Activated CD8-positive, alpha-beta memory T cell treated with anti-CD3 and anti-CD28 coated beads, Interleukin-2, amount 50 U/mL, for 4 hours (primary cell): ENCODE measurements at places on chromosomes 5 and 9.

GRCh38 chr5:163807781-163808180 is 302.4 kb downstream of the MAT2B start:
- no peak for DNase-seq

- DNase-seq: no peak
These were observed 153.9 kb downstream of the SMC2 start for GRCh38 chr9:104247899-104248460.

GRCh38 chr5:62354028-62354874 is 48.2 kb downstream of the KIF2A start:
- DNase-seq: no peak

GRCh38 chr5:85000671-85001070 is 616.0 kb upstream of the EDIL3 start:
- DNase-seq: no peak

DNA sequence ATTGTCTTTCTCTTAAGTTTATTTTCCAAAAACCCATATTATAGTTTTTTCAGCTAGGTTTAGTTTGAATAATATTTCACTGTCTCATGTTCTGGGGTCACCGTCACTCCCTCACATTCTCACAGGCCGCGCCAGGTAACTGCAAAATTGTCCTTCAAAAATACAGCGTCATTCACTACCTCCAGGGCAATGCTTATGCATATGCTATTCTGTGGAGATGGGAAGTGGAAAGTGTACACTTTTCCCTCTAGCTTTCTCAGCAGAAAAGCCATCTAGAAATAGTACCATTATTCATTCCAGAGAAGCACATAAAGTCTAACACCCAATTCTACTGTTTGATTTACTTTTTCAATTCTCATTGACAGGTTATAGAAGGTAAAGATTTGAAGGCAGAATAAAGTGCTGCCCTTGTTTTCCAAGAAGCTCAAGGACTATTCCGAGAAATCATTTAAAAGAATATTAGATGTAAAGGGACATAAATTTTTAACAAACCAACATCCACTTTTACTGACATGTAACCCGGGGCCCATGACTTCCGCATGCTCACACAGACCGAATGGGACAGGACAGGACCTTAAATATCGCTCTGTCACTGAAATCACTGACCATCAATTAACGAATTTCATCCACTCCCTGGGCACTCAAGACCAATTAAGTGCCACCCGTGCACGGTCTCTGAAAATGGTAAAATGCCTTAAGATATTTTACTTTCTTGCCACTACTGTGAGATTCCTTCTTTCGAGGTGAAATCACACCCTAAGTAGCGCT is 720 bp downstream of the NUDT12 start:
- DNase-seq: no peak

- DNase-seq: no peak
These were observed 7.3 kb downstream of the CSF1R start for GRCh38 chr5:150078802-150079689.

- no peak for DNase-seq
These were observed 124.3 kb upstream of the MOCS2 start for GRCh38 chr5:53233645-53234405.

GRCh38 chr9:93621922-93622321 is 45.5 kb downstream of the PHF2 start:
- DNase-seq: no peak

GRCh38 chr9:81427870-81428269 is 261.5 kb downstream of the TLE1 start:
- DNase-seq: no peak

- no peak for DNase-seq
These were observed 1.8 kb downstream of the CDKN2B-AS1 start for GRCh38 chr9:21996438-21996837.

GRCh38 chr5:107743373-107744000 is 72.8 kb upstream of the EFNA5 start:
- no peak for DNase-seq

DNA sequence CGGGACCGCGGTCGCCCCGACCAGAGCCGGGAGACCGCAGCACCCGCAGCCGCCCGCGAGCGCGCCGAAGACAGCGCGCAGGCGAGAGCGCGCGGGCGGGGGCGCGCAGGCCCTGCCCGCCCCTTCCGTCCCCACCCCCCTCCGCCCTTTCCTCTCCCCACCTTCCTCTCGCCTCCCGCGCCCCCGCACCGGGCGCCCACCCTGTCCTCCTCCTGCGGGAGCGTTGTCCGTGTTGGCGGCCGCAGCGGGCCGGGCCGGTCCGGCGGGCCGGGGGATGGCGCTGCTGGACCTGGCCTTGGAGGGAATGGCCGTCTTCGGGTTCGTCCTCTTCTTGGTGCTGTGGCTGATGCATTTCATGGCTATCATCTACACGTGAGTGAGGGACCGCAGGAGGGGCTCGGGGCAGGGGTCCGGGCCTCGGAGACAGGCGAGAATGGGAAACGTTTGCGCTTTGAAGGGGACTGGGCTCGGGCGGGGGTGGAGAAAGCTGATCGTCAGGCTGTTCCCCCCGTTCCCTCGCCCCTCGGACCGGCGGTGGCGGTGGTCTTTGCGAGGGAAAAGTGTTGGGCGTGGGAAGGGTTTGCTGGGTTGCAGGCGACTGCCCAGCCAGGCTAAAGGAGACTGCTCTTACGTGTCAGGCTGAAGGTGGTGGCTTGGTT is 457 bp downstream of the UGCG start:
- DNase-seq: peak; percentile 60
